ENCODE measurements at places on chromosomes 12 and 14.
A peak's percentile ranks its signal among the peaks of the same experiment; 100 is the strongest.

GRCh38 chr12:131949431-131950181, at the start of gene EP400:
Gene EP400, plus strand, starts transcription at chr12:131949942. Its CDS starts 10,678 bp downstream, at chr12:131960620.
- DNase-seq = peak; percentile 15

- DNase-seq = no peak
Measured at GRCh38 chr14:94307410-94307992, 14.4 kb upstream of the SERPINA10 start.

GRCh38 chr12:22610131-22610530, 14.8 kb upstream of the ETNK1 start:
- DNase-seq = no peak

DNA sequence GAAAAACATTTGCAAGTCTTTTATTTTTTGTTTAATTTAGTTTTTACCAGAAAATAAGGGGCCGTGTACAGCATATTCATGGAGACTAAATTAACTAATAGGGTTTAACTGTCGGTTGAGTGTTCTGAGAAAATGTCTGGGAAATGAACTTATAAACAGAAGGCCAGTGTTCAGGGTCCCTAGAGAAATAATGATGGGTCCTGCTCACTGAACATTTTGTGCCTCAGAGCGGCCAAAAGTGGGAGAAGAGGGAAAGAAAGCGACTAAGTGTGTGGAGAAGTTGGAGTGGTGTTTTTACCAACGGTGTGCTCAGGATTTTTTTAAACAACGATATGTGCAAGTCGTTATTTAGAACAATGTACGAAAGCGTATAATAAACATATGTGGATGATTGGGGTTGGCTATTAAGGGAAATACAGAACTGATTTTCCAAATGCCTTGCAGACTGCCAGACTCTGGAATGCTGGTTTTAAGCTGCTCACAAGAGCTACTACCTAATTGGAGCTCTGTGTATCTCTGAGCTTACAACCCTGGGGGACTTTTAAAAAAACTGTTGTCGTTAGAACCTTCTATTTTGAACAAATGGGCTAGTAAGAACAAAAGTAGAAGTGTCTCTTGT, 166.7 kb downstream of the SLC38A4 start:
- DNase-seq = no peak

DNA sequence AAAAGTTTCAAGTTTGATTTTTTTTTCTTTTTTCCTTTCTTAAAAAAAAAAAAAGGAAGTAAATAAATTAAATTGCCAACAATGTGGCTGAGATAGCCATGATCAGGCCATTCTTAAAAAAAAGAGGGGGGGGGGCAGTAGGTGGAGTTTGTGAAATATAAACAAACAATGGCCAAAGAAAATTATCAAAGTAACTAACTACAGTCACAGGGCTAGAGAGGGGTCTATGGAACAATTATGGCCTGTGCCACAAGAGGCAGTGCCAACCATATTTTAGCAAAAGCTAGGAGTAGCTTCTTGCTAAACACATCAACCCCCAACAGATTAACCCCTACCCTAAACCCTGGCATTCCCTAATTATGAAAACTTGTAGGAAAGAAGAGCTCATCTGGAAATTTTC, 16.2 kb upstream of the SMARCC2 start:
- no peak for DNase-seq

DNA sequence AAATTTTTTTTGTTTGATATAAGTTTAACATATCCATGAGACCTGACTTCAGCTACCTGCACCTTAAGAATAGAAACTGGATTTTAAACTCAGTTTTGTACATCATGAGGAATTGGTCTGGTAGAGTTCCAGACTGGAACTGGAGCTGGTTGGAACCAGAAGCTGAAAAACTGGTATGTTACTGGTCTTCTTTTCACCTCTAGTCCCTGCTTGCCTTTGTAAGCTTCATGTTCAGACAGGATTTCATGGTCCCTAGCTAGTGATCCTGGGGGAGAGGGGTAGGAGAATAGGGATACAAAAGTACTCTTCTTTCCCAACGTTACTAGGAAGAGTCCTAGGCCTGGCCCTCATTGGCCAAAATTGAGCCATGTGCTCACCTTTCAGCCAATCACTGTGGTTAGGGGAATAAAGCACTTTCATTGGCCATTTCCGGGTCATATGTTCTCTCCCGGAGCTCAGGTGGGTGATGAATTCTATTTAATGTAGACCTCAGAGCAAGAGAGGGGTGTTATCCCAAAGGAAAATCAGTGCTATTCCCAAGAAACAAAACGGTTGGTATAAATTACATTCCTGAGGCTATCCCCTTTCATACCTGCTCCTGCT, 36.9 kb upstream of the APPL2 start:
- DNase-seq = no peak

GRCh38 chr14:104317975-104318557, 179.7 kb downstream of the KIF26A start:
- DNase-seq = no peak

- DNase-seq = no peak
Measured at GRCh38 chr12:75994069-75994740, 37.4 kb downstream of the PHLDA1 start.

GRCh38 chr14:104933746-104934733, 9.4 kb downstream of the PLD4 start:
- DNase-seq = no peak

DNA sequence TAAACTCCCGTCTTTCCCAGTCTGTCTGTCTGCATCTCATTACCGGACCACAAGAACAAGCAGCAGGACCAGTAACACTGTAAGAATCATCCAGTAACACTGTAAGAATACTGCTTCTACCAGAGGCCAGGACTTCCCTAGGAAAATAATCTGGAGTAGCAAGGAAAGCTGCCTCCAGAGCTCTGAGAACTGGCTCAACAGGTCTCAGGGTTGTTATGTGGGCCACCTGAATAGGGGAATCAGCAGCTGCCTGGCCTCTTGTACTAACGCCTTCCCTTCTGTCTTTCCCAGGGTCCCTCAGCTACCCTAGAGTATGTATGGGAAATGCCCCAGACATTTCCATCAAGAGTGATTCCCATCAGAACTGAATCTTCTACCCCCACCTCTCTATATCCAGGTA, 954 bp upstream of the SLC39A2 start:
- DNase-seq = no peak

DNA sequence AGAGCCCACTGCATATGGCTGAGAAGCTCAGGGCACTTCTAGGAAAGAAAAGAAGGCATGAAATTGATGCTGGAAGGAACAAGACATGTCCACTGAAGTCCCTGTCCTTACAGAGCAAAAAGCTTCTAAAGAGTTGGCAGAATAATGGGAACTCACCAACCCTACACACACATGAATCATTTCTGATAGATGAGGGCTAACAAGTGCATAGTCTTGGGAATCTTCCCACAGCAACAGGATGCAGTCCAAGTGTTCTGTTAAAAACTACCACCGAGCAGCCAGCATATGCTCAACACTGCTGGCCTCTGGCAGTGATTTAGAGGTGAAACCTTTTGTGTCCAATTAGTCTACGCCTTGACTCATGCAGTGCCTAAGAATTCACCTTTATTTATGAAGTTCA, 44.8 kb downstream of the RHOJ start:
- DNase-seq = no peak

GRCh38 chr12:104003596-104003995, 37.9 kb downstream of the TDG start:
- no peak for DNase-seq

- DNase-seq = no peak
Measured at GRCh38 chr12:52585946-52586345, 12.3 kb upstream of the KRT74 start.

GRCh38 chr14:104957146-104958113, 20.7 kb downstream of the AHNAK2 start:
- no peak for DNase-seq

DNA sequence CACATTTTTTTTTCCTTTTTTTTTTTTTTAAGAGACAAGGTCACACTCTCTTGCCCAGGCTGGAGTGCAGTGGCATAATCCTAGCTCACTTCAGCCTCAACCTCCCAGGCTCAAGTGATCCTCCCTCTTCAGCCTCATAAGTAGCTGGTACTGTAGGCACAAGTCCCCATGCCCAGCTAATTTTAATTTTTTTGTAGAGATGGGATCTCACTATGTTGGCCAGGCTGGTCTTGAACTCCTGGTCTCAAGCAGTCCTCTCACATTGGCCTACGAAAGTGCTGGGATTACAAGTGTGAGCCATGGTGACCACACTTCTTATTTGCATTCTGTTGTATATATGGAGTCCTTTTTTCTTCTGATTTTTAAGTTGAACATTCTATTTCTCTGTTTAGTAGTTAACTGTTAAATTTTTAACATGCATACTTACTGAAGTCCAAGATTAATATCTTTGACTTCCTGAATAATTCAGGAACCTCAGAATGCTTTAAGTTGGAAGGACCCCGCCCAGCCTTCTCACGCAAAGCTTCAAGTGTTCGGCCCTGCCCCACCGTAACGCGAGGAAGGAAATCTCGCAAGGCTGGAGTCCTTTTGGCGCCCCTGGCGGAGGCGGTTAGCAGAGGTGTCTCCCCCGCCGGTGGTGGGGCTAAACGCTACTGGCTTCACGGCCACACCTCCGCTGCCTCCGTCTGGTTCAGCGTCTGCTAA, 21.6 kb downstream of the SPATS2 start:
- DNase-seq = no peak

- no peak for DNase-seq
Measured at GRCh38 chr12:93007544-93007943, 78.4 kb upstream of the EEA1 start.

GRCh38 chr12:7638064-7638759, 27.5 kb downstream of the APOBEC1 start:
- DNase-seq = no peak

DNA sequence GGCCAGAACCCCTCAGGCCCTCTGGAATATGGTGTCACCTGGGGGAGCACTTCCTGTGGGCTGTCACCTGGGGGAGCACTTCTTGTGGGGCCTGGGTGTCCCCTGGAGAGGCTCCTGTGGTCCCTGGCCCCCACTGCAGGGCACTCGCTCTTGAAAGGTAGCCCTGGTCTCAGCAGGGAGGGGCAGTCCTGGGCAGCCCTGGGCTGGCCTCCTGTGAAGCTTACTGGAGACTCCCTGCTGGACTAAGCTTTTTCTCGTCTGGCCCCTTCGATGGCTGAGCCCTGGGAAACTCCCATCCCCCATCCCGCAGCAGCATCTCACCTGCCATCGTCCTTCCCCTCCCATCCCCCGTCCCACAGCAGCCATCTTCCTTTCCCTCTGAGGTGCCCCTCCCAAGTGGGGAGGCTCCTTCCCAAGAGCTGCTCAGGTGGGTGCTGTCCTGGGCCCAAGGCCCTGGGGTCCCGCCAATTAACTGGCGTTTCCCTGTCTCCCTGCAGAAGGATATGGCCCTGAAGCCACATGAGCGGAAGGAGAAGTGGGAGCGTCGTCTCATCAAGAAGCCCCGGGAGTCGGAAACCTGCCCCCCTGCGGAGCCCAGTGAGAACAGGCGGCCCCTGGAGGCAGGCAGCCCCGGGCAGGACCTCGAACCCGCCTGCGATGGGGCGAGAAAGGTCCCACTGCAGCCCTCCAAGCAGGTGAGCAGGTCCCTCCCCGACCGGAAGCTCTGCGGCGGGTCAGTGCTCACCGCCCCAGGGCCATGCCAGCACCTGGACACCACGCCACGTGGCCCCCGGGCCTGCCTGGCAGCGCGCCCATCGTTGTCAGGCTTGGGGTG, 17.9 kb downstream of the FBRSL1 start:
- DNase-seq = no peak

DNA sequence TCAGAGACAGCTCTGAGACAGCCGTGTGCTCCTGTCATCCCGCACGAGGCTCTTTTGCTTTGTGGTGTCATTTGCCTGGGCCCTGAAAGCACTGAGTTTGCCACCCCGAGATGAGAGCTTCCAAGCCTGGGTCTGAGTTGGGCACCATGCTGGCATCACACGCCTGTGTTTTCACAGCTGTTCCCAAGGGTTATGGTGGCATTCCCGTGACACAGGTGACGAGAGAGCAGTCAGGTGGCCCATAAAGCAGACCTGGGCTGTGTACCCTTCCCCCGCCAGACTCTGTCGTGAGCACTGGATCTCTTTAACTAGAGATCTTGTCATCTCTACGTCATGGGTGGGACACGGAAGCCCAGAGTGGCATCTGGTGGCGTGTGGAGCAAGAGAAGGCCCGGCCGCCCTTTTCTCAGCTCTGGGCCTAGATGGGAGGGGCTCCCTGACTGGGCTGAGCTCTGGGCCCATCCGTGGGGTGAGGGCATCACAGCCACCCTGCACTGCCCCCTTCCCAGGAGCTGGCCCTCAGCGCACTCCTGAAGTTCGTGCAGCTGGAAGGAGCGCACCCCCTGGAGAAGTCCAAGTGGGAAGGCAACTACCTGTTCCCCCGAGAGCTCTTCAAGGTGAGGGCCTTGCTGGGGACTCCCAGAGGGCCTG, 2.6 kb downstream of the NOC4L start:
- no peak for DNase-seq

- DNase-seq = no peak
Measured at GRCh38 chr12:46825591-46826414, at the start of gene SLC38A4. Gene SLC38A4, minus strand, starts transcription at chr12:46825997. Its CDS starts 32,926 bp downstream, at chr12:46793071.

- no peak for DNase-seq
Measured at GRCh38 chr14:99602788-99603415, 1.1 kb downstream of the CCDC85C start.

- no peak for DNase-seq
Measured at GRCh38 chr12:51219322-51219721, 1.5 kb upstream of the POU6F1 start.

- DNase-seq = no peak
Measured at GRCh38 chr14:93533437-93533836, 102.7 kb downstream of the UNC79 start.

DNA sequence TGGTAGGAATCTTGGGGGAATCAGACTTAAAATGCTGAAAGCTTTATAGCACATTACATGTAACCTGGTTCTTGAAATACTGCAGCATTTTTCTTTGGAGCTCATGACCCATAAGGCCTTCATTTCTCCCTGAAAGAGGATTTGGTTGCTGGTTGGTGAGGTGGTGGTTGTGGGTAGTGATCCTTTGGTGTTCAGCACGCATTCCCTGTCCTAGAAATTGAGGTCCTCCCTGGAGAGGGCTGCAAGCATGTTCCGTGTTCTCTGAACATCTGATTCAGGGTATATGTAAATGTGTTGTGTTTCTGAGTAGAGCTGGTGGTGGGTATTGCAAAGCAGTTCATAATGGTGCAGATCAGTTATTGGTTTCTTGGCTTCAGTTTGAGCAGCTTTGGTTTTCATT, 2.0 kb downstream of the SCN8A start:
- no peak for DNase-seq

DNA sequence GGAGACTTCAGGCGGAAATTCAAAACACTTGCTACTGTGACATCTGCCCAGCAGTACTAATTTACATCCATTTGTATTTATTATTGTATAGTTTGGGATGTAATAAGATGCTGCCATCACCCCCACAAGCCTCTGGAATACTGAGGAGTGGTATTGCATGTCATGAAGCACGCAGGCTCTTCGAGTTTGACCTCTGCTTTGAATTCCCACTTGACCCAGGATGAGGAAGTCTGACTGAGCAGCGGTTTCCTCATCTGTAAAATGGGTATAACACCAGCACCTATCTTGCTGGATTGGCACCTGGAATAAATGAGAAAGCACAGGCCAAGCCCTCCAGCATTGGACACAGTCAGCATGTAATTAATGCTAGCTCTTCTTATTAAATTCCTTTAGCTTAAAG, 116.0 kb upstream of the DIO3 start:
- DNase-seq = no peak

- no peak for DNase-seq
Measured at GRCh38 chr12:101653503-101653902, 43.9 kb upstream of the CHPT1 start.
